Midbrain (tissue), 1 donor: ENCODE measurements at places on chromosomes 12 and 14.
A peak's percentile ranks its signal among the peaks of the same experiment; 100 is the strongest.

GRCh38 chr12:64895526-64895925, 71.1 kb downstream of the TBC1D30 start:
- no peak for DNase-seq

DNA sequence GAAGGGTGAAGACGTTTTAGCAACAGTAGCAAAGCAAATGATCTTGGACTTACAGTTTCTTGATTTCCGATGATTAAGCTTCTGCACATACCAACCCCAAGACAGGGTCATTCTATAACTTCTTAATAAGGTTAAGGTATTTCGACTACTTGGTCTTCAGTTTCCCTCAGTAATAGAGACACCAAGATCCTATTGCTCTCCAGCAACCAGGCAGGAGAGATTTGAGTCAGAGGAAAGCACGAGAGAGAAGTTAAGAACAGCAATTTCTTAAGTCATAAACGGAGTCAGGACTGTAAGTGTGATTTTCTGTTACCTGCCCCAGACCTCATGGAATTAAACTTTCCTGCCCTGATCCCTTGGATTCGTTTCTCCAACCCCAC, 215.6 kb downstream of the TTC8 start:
- no peak for DNase-seq

GRCh38 chr14:35991356-35991755, 165.2 kb downstream of the BRMS1L start:
- peak; percentile 49 for DNase-seq

- no peak for DNase-seq
Measured at GRCh38 chr14:92577321-92577742, 63.8 kb downstream of the RIN3 start.

GRCh38 chr12:111426344-111427185, 20.8 kb downstream of the SH2B3 start:
- no peak for DNase-seq

DNA sequence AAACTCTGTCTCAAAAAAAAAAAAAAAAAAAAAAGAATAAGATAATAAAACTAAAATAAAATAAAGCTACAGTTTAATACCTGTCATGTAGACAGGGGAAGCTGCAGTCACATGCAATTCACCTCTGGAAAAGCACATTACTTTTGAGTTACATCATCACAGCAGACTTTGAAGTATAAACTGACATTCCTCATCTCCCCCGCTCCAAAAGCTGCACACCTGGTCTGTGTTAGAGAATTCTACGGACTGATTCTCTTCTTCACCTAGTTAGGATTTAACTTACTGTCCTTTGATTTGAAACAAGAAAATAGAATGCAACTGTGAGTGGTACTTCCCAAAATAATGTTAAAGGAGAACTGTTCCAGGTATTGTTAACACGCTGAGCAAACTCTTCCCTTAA, 25.1 kb downstream of the SPPL3 start:
- DNase-seq = no peak

DNA sequence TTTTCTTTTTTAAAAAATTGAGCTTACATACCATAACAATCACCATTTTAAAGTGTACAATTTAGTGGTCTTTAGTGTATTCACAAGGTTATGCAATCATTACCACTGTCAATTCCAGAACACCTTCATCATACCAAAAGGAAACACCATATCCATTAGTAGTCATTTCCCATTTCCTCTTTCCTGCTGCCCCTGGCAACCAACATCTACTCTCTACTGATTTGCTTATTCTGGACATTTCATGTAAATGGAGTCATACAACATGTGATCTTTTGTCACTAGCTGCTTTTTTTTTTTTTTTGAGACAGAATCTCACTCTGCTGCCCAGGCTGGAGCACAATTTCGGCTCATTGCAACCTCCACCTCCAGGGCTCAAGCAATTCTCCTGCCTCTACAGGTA, 66.8 kb upstream of the CFL2 start:
- no peak for DNase-seq

DNA sequence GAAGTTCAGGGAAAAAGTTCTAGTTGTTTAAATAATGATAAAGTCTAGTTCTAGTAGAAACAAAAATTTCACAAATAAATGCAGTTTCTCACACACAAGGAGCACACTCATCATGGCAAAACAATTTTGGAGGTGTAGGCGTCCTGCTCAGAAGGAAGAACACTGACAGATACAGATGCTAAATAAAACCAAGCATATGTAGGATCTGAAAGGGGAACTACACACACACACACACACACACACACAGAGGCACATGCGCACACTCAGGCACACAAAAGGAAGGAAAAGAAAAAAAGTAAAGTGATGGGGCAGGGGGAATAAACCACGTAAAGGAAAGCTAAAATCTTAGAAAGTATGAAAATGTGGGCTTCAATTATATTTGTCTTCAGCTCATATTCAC, 117.7 kb downstream of the SOX5 start:
- no peak for DNase-seq
